Activated CD4-positive, alpha-beta T cell treated with anti-CD3 and anti-CD28 coated beads for 1 hour (primary cell): ENCODE measurements at places on chromosomes 1 and 21.

GRCh38 chr1:17335821-17336710 is 28.1 kb downstream of the PADI4 start:
- peak; percentile 22 for DNase-seq

DNA sequence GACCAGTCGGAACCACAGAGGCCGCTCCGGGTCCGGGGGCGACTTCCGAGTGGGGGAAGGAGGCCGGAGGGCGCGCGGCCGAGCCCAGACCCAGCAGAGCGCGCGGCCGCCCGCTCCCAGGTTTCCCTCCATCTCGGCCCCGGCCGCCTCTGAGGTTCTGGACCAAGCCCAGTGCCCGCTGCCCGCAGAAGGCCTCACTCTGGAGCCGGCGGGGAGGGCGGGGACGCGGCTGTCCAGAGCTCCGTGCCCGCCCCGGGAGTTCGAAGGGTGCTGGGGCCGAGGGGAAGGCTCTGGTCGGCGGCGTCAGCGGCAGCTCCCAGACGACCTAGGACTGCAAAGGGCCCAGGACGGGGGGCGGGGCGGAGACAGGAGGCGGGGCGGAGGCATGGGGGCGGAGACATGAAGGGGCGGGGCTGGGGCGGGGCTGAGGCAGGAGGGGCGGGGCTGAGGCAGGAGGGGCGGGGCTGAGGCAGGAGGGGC is 48.0 kb upstream of the SLC19A1 start:
- peak; percentile 73 for DNase-seq

DNA sequence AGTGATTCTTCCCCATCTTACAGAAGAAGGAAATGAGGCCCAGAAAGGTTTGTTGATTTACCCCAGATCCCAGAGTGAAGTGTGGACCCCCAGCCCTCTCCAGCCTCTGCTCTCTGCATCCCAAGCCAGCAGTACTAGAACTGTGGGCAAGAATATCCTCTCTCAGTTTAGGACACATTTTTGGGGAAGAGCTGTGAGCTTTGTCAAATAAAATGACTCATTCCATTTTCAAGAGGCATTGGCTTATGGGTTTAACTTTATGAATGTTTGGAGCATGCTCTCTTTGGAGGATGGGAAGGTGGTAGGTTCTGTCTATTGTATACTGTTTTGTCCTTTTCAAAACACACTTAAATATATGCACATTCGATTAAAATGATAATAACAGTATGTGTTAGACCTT is 70.6 kb upstream of the CNTN2 start:
- no peak for DNase-seq

- DNase-seq = no peak
These were observed 14.6 kb downstream of the PFKFB2 start for GRCh38 chr1:207067665-207068064.

- no peak for DNase-seq
These were observed 12.9 kb upstream of the RNU1-4 start for GRCh38 chr1:16727190-16728111.

- no peak for DNase-seq
These were observed 19.7 kb downstream of the ENSA start for GRCh38 chr1:150609732-150610131.

GRCh38 chr1:93969371-93969770 is 60.1 kb upstream of the GCLM start:
- DNase-seq = no peak

GRCh38 chr1:203756036-203756435 is 8.9 kb upstream of the LAX1 start:
- DNase-seq = no peak

DNA sequence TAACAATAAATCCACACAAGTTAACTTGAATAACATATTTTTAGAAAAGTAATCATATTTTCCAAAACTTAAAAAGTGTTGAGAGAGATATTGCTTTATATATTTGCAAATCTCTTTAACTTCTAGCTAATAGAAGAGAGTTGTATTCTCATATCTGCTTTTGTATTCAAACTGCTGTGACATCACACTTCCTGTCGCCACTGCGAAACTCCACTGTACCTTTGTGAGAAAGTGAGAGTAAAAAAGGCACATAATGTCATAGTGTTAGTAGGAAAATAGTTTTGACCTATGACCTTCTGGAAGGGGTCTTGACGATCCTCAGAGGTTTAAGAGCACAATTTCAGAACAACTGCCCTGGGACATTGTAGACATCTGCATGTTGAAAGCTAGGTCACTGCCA is 21.6 kb downstream of the AK5 start:
- no peak for DNase-seq

GRCh38 chr1:201399352-201400126 is 415 bp upstream of the LAD1 start:
- DNase-seq = no peak

DNA sequence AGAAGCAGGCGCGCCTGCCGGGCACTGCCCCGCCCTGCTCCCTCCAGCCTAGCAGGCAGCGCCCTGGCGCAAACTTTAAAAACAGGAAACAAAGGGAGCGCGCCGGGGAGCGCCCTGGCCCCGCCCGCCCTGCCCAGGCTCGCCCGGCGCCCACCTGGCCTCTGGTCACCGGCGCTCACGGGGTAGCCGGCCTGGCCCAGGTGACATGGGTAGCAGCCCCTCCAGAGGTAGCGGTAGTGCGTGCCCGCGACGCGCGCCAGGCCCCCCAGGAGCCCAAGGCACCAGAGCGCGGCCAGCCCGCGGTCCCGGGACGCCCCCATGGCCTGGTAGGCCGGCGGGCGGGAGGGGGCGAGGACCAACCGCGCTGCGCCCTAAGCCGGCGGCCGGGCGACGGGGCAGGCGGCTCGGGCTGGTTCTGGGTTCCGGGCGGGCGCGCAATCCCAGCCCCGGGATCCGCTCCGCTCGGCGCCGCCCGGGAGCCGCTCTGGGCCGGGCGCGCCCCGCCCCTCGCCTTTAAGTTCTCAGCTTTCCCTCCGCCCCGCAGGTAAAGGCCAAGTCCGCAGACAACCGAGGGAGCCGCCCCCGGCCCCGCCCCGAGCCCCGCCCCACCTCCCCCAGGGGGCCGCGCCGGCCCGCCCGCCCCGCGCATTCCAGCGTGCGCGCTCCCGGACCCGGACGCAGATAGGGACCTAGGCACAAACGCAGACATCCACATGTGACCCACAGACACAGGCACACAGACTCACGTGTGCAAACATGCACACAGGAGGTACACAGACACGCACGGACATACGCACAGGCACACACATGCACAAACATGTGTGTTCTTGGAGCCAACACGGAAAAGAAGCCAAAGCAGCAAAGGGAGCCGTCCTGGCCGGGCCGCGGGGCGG is 76.7 kb downstream of the ARHGEF16 start:
- DNase-seq = peak; percentile 68

GRCh38 chr1:109252893-109253802 is 3.8 kb downstream of the CELSR2 start:
- DNase-seq = no peak

DNA sequence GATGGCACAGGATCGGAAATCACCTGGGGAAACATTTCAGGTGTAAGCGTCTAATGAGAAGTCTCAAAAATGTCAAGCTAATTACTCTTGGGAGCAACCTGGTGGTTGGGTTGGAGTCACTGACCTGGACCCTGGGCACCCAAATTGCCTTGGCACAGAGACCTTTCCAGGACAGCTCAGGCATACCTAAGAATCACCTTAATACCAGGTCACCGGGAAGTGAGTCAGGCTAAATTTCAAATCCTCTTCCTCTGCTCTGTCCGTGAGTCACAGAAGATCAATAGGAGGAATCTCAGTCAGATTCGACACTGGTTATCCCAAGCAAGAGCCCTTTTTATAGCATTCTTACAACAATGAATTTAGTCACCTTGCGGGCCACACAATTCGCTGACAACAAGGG is 179.6 kb upstream of the CAMK1G start:
- DNase-seq = no peak

DNA sequence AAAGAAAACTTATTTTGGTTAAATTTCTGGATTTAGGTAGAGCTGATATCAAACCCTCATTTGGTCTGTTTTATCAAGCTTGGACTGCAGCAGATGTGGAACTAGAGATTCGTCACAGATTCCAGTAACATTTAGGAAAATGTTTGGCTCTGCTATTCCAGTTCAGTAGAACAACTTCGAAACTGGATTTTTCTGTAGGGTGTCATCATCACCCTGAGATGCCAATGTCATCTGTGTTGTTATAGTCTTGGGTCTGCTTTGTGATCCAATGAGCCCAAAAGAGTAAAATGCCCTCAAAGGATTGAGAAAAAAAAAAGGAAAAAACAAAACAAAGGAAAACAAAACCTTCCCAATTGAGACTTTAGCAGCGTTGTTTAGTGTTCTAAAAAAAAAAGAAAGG is 55.4 kb downstream of the LAMC2 start:
- DNase-seq = no peak

DNA sequence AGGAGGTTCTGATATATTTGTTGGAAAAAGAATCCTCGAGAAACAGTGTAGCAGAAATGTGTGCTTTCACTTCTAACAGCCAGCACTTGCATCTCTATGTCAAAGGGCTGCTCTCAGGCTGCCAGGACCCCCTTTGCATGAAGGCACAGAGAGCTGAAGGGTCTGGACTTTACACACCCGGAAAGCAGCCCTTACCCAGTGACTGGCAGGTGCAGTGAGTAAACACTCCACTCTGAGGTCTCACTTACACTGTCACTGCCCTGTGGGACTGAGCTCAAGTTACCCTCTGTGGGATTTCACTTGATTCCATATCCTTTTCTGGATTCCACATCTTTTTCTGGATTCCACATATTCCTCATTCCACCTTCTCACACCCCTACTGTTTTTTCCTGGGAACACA is 40.8 kb upstream of the PPP2R5A start:
- DNase-seq = no peak

- no peak for DNase-seq
These were observed at the start of gene DENND2C for GRCh38 chr1:114669562-114670082. DENND2C (minus strand) TSS chr1:114670049; CDS start chr1:114625984, 44,065 bp downstream.

DNA sequence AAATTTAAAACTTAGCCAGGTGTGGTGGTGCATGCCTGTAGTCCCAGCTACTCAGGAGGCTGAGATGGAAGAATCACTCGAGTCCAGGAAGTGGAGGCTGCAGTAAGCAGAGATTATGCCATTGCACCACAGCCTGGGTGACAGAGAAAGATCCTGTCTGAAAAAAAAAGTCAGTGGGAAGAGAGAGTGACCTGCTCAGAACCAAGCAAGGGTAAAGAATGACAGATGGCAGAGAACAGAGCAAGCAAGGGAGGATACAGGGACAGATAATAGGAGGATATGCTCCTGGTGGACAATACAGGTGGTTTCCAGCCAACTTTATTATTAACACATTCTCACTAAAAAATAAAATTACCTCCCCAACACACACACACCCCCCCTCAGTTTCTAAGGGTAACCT is 4.6 kb upstream of the TMEM51 start:
- no peak for DNase-seq

GRCh38 chr1:155044812-155045657 is 6.1 kb upstream of the ADAM15 start:
- DNase-seq = peak; percentile 45

- DNase-seq = no peak
These were observed 62.0 kb upstream of the ST6GALNAC3 start for GRCh38 chr1:76012341-76013205.

- DNase-seq = no peak
These were observed 136.6 kb upstream of the HMGB4 start for GRCh38 chr1:33727310-33727709.

DNA sequence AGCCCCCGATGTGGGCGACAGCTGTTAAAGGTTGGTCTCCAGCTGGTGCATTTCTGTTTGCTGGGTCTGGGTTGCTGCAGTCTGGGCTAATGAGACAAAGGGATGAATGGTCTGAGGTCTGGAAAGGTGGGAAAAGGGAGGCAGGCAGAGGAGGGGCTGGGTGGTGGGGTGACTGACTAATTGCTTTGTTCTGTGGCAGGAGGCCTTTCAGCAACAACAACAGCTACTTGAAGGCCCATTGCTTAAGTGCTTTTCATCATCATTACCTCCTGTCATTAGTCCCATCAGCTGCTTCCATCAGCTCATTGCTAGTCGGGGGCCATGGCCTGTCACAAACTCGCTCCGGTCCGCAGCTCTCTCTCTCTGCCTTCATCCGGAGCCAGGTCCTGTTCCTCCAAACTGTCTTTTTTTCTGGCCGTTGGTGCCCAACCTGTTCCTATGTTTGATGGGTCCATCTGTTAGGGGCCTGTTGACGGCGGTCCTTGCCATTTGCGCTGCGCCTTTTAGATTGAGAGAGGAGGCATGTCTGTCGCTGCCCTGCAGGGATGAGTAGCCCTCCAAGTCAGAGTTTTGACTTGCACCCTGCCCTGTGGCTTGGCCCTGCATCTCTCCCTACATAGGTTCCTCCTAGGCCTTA is 105.6 kb upstream of the PLXNA2 start:
- no peak for DNase-seq

DNA sequence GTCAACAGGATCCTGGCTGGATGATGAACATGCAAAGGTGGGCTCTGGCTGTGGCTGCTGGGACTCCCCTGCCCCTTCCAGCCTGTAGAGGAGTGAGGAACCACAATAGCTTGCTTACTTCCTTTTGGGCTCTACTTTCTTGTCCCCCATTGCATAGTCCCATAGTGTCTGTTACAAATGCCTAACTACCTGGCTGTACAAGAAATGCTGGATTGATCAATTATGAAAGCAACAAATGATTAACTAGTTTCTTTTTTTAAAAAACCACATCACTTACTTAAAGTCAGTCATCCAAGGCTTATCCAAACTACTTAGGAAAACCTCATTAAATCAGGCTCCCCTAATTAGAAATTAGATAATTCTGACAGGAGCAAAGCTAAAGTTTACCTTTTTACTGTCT is 514.1 kb upstream of the PKN2 start:
- no peak for DNase-seq

- DNase-seq = no peak
These were observed 378.9 kb downstream of the PLPP3 start for GRCh38 chr1:56200442-56200841.

GRCh38 chr21:26138615-26139257 is 31.8 kb downstream of the APP start:
- DNase-seq = no peak

GRCh38 chr1:147924813-147925212 is 3.4 kb upstream of the GPR89B start:
- DNase-seq = no peak

- DNase-seq = no peak
These were observed 228.6 kb downstream of the PAPPA2 start for GRCh38 chr1:176691251-176692228.

- no peak for DNase-seq
These were observed 23.6 kb downstream of the DISP3 start for GRCh38 chr1:11502516-11502915.

DNA sequence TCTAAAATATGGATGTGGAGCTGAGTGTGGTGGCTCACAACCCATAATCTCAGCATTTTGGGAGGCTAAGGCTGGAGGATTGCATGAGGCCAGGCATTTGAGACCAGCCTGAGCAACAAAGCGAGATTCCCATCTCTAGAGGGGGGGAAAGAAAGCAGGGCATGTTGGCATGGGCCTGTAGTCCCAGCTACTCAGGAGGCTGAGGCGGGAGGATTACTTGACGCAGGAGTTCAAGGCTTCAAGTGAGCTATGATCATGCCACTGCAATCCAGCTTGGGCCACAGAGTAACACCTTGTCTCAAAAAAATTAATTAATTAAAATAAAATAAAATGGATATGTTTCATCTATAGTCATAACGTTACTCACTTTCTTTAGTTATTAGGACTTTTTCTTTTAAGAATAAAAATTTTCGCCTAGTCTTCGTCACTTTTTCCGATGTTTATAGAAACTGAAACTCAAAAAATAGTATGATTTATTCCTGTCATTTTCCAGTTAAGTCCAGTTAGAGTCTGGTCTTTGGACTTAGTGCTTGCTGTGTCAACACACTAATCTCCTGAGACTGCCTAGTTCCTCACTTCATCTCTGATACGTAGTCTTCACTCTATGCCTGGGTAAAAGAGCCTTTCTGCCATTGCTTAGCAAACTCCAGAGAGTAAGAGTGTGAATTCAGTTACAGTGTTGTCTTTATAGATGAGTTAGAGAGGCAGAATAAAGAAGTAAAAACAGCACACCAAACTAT is 28.0 kb downstream of the IARS2 start:
- DNase-seq = no peak

- DNase-seq = no peak
These were observed 1.1 kb upstream of the ADIPOR1 start for GRCh38 chr1:202959276-202959620.
